AG04449 (cell line): ENCODE measurements at places on chromosomes 1 and 21.

DNA sequence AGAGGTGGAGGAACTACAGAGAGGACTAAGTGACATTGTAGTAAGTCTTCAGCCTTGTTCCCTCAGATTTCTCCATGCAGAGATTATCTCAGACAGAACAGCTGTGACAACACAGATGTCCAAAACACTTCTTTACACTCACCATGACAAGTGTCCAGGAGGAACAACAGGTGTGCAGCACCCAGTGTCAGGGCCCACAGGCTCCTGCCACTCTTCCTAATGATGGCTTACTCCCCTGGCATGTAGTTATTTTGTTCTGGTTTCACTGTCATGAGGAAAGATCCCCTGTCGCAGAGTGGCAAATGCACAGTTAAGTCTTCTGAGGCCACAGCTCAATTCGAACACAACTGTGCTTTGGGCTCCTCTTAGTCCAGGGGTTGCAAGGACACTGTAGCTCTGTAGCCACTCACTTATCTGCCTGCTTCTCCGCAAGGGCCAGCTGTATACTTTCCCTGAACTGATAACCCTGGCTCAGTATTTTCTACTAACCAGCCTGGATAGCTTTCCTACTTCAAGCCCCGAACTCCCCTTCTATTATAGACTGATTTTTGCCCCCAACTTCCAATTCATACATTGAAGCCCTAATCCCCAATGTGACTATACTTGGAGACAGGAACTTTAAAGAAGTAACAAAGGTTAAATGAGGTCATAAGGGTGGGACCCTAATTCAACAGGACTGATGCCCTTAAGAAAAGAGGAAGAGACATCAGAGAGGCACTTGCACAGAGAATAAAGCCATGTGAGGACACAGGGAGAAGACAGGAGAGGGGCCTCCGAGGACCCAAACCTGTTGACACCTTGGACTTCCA lies 11.1 kb downstream of the PDZK1 start:
- DNase-seq: no peak

- DNase-seq: no peak
Measured at GRCh38 chr1:38559446-38560165, 300.0 kb downstream of the RRAGC start.

GRCh38 chr1:32242341-32242851 lies 4.6 kb upstream of the FAM167B start:
- DNase-seq: no peak

- no peak for DNase-seq
Measured at GRCh38 chr1:65065524-65066418, 82.2 kb upstream of the AK4 start.

DNA sequence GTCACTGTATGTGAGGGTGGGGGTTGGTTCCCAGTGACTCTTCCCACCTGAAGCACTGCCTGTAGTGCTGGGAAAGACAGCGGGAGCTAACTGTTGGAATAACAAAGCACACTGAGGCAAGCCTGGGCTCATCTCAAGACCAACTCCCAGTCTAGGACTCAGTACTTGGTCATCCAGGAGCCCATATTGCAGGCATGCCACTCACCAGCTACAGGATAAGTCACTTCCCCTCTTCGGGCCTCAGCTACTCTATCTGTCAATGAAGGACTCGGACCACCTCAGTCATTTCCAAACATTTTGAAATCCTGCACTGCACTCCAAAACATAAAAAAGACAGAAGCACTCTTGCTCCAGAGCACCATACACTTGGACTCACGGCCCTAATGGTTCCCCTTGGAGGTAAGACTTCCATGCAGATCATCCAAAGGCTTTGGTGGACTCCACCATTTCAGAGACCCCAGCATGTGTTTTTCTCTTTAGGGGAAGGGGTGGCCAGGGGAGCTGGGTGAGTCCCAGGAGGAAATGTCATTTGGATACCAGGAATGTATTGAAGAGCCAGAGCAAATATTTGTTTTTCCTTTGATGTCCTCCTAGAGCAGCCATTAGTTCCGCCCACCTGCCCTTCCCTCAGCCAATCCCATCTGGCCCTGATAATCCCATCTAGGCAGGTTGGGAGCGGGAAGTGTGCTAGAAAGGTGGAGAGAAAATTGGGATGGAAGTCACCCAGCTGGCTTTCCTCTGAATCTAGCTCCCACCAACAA lies 3.1 kb downstream of the NUAK2 start:
- no peak for DNase-seq

- DNase-seq: no peak
Measured at GRCh38 chr1:66852870-66853269, 51.8 kb upstream of the INSL5 start.

DNA sequence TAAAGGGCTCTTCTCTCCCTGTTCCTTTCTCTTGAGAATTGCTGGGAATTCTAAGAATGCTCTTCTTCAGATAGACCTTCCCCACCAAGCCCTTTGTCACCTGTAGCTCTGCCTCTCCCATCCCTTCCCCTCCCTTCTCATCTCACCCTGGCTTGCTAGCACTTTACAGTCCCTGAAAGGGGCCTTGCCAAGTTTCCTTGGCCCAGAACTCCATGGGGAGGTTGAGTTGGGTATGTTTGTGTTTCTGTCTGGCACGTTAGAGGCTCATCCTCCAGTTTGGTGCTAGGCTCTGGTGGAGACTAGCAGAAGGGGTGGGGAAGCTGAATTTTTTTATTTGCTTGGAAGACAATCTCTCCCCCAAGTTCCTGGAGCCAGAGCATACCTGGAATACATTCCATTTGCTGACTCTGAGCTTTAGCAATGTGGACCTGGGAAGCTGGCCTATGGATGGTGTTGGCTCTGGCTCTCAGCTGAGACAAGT lies 4.9 kb downstream of the CGN start:
- DNase-seq: no peak

- DNase-seq: no peak
Measured at GRCh38 chr1:93578911-93579825, 102.5 kb downstream of the BCAR3 start.

GRCh38 chr1:202531472-202531811 lies 178.8 kb downstream of the SYT2 start:
- no peak for DNase-seq

GRCh38 chr21:16644685-16645084 lies 868.2 kb upstream of the CXADR start:
- no peak for DNase-seq

- DNase-seq: no peak
Measured at GRCh38 chr1:82086739-82087138, 286.0 kb downstream of the ADGRL2 start.

DNA sequence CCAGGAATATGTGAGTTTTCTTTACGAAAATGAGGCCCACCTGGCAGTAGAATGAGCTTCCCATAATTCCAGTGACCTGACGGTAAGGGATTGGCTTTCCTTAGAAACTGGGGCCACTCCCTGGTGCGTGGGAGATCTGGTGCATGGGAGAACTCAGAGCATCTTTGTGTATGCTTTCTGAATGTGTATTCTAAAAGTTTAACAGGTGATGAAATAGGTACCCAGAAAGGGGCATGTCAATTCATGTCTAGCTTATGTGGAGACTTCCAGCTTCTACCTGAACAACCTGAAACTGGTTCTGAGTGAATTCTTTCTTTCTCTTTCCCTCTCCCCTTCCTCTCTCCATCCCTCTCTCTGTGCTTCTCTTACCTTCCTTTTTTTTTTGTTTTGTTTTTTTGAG lies 15.2 kb upstream of the FCRLA start:
- no peak for DNase-seq

- DNase-seq: no peak
Measured at GRCh38 chr1:170685166-170685565, 21.2 kb downstream of the PRRX1 start.

DNA sequence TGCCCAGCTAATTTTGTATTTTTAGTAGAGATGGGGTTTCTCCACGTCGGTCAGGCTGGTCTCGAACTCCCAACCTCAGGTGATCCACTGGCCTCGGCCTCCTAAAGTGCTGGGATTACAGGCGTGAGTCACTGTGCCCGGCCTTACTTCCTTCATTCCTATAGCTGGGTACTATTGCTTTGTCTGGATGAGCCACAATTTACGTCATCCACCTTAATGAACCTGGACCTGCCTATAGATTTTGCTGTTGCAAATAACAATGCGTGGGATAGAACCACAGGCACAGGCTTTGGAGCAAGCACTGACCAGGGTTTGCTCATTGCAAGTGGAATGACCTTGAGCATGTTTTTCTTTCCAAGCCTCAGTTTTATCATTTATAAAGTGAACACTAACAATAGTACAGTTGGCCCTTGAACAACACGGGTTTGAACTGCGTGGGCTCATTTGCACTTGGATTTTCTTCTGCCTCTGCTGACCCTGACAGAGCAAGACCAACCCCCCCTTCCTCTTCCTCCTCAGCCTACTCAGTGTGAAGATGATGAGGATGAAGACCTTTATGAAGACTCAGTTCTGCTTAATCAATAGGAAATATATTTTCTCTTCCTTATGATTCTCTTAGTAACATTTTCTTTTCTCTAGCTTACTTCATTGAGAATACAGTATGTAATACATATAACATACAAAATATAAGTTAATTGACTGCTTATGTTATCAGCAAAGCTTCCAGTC lies 33.3 kb upstream of the BECN2 start:
- DNase-seq: no peak

GRCh38 chr1:14674030-14674429 lies 75.5 kb downstream of the KAZN start:
- no peak for DNase-seq

DNA sequence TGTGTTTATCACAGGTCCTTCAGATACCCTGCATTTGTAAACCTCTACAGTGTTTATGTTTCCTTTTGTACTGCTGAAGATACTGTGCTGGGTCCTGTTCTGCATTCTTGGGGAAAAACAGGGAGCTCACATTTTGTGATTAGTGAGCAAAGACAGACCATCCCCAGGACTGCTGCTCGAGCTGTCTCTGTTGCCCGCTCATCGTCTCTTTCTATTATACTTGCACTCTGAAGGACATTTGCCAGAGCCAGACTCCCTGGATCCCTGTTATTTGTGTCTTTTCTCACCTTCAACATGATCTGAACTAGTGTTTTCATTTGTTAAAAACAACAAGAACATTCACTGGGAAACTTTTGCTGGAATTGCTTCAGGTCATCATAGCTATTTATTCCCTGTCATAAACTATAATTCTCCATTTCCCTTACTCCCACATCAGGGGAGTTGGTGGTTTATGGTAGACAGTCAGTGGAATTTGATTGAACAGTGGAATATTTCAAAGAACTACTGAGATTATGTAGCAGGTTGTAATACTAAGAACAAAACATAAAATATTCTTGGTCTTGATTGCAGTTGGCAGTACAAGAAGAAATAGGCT lies 53.0 kb downstream of the PRRX1 start:
- DNase-seq: no peak

- no peak for DNase-seq
Measured at GRCh38 chr21:46322351-46323226, 1.1 kb downstream of the C21orf58 start.

DNA sequence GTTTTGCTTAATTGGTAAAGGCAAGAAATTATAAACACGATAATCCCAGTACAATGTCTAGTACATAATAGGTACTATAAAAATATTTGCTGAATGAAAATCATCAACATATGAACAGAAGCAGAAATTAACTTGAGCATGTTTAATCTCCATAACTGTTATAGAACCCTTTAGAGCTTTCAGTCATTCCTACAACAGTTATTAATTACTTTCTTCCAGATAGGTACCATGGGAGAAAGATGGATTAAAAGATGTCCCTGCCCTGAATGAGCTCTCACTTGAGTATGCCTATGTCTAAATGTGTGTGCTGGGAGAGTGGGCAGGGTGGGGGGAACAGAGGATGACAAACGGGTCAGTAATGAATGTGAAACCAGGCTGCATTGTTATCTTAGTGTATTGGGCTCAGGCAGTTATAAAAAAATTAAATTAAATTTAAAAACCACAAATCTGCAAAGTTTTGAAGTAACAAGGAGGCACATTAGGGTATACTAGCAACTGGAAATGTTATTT lies 2.4 kb downstream of the EPS15 start:
- no peak for DNase-seq

GRCh38 chr1:30670240-30671060 lies 52.9 kb downstream of the MATN1 start:
- no peak for DNase-seq

- DNase-seq: no peak
Measured at GRCh38 chr1:65232461-65232990, 76.8 kb upstream of the DNAJC6 start.

- DNase-seq: no peak
Measured at GRCh38 chr1:31224068-31224467, 15.6 kb downstream of the NKAIN1 start.

DNA sequence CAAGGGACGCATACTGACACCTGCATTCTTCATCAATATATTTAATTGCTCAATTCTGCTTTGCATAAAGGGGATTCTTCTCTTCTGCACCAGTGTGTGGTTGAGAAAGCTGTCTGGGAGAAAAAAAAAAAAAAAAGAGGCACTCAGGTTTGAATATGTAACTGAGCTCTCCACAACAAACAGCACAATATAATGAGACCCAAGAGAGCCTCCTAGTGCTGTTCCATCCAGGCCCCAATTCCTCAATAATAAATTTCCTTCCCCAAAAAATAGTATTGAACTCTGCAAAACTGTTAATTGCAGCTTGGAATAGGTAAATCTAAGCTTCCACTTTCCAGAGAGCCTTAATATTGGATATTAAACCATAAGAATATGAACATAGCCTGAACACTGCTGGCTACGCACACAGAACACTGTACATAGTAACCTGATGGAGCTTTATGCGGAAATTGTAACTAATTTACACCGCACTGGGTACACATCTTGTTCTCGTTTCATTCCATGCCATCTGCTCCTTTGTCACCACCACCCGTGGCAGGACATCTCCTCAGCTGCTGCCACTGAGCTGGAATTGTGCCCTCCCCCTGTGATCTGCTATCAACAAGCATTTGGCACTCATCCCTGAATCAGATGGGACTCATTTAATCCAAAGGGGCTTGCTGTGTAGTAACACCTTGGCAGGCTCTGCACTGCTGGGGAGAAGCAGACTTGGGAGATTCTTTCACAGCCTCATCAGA lies 272.0 kb downstream of the HHIPL2 start:
- no peak for DNase-seq

DNA sequence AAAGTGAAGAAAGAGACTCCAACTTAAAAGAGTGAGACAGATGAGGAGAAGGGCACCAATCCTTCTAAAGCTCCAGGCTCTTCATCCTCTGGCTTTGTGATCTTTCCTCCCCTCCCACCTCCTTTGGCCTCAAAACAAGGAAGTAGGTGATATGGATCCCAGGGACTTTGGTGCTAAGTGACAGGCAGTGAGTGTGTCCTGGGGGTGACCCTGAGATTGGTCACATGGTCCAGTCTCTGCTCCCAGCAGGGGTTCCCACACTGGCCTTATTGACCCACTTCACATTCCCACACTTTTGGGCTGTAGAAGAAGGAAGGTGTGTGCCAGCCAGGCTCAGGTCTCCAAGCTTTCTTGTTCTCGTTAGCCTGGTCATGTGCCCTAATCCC lies 401.2 kb upstream of the PROX1 start:
- no peak for DNase-seq
